ENCODE measurements at places on chromosomes 3 and 15.

DNA sequence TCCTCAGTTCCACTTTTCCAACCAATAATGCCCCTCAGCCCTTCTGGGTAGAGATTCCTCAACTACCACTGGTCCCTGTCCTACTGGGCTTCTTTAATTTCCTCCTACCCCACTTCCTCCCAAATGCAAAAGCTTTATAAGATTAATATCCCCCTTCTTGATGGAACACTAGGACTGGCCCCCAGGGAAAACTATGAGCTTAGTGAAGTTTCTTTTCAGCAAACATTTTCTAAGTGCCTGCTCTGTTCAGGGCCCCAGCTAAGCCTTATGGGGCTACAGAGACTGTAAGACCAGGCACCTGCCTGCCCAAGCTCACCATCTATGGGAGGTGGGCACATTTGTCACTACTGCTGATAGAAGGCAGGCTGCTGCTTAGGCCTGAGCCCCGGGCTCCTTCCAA lies 79.4 kb downstream of the RPLP1 start:
- DNase-seq: no peak

GRCh38 chr15:100725121-100726069 lies 123.0 kb downstream of the ASB7 start:
- no peak for DNase-seq

DNA sequence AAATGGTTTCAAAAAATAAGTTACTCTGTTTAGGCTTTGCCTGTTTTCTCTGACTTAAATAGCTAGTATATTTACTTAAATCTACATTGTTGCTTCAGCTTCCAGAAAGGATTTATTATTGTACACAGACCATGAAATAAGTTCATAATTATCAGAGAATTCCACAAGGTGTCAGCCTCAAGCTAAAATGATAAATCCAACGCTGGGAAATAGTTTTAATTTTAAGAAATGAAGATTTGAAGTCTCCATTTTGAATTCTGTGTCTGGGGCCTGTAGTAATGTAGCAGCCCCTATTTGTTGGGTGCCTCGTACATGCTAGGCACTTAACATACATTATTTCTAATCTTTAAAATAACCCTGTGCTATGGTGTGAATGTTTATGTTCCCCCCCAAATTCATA lies 92.6 kb upstream of the KCNMB2 start:
- no peak for DNase-seq

DNA sequence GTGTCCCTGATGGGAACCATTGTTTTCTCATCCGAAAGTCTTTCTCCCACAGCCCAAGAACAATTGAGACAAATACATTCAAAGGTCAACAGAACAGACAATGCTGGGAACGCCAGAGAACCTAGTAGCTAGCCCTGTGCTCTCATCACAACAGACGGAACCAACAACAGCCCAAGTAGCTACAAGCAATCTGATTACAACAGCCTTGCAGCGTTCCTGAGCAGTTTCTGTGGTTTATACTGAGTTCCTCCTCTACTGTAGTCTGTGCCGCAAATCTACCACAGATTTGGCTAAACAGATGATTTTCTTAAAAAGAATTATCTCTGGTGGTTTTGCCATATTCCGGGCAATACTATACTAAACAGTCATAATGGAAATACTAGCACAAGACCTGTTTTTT lies 435.6 kb downstream of the MECOM start:
- DNase-seq: no peak

DNA sequence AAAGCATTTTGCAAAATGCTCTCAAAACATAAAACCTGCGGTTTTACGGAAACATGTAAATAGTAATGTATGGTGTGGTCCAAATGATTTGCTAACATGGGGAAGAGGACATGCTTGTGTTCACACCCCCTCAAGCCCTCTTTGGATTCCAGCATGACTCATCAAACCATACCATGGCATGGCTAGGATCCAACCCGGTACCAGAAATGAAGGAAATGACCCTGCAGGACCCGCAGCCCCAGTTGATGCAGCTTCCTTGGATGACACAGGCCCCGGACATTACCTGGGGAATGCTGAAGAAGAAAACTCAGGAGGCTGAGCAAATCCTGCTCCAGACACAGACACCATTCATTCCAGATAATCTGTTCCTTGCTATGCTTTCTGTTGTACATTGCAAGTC lies 222.9 kb downstream of the DTWD1 start:
- no peak for DNase-seq

DNA sequence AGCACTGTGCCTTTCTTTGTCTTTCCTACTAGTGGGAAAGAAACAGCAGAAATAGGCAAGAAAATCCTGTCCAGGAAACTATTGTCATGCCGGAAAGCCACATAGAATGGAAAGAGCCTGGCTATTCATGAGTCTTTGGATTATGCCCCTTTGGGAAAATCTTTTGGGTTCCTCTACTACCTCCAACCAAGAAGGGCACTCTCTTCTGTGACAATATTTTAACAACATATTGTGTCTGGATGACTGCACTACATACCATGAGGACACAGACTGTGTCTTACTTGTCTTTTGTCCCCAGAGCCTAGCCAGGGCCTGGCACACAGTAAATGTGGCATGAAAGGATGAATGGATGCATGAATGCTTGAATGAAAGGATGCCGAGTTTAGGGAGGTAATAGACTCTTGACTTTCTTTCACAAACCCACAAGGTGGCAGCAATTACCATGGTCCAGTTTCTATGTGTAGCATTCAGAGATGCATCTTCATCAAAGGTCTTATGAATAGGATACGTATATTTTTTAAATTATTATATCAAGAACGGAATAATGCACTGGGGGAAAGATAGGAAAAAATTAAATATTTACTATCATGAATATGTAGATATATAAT lies 30.3 kb downstream of the ARL14 start:
- peak; percentile 76 for DNase-seq

DNA sequence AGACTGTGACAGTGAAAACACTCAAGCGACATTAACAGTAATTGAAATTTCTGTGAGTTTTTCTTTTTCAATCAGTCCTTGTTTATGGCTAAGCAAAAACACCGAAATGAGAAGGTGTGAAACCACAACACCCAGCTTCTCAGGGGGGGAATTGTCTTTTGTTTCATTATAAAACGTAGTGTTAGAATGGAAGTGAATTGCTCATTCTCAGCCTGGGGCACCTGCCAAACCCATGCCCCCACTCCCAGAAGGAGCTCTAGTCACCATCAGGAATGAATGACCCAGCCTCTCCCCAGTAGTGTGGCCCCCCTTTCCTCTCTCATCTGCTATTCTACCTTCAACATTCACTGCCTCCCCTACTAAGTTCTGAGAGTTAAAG lies 185.8 kb upstream of the CFAP20DC start:
- DNase-seq: no peak

GRCh38 chr3:157393113-157393512 lies 43.5 kb upstream of the PTX3 start:
- no peak for DNase-seq

DNA sequence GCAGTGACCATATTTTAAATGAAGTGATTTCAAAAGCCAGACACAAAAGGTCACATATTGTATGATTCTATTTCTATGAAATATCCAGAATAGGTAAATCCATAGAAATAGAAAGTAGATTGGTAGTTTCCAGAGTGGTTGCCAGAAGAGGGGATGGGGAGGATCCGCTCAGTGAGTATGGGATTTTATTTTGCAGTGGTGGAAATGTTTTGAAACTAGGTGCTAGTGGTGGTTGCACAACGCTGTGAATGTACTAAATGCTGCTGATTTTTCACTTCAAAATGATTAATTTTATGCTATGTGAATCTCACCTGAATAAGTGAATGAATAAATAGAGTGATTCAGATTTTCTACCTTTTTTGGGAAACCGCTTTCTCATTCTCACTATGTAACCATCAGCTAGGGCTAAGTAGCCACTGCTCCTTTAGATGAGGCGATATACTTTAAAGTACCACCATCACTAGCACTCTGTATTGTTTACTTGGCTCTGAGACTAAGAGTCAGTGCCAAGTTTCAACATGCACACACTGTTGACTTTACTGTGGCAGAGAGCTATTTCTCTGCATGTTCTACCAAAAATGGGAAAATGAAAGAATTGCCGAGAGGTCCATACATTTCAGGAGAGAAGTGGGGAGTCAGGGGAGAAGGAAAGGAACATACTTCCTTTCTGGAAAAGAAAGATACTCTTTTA lies 90.7 kb upstream of the GOLIM4 start:
- DNase-seq: no peak

GRCh38 chr3:171873580-171873979 lies 30.4 kb downstream of the TMEM212 start:
- DNase-seq: no peak

DNA sequence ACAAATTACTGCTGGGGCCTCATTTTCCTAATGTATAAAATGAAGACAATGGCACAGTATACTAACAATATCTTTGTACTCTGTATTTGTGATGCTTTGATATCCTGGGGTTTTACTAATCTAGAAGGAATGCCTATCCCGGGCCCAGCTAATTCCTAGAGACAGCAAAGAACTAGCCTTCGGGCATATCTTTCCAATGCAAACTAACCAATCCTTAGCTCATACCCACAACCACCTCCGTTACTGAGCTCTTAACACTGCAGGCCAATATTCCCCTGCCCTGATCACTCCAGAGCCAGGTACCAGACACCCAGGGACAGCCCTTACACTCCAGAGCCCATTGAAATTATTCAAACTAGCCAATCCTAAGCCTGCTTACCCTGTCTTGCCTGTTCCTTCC lies 309.0 kb downstream of the ULK4 start:
- no peak for DNase-seq

DNA sequence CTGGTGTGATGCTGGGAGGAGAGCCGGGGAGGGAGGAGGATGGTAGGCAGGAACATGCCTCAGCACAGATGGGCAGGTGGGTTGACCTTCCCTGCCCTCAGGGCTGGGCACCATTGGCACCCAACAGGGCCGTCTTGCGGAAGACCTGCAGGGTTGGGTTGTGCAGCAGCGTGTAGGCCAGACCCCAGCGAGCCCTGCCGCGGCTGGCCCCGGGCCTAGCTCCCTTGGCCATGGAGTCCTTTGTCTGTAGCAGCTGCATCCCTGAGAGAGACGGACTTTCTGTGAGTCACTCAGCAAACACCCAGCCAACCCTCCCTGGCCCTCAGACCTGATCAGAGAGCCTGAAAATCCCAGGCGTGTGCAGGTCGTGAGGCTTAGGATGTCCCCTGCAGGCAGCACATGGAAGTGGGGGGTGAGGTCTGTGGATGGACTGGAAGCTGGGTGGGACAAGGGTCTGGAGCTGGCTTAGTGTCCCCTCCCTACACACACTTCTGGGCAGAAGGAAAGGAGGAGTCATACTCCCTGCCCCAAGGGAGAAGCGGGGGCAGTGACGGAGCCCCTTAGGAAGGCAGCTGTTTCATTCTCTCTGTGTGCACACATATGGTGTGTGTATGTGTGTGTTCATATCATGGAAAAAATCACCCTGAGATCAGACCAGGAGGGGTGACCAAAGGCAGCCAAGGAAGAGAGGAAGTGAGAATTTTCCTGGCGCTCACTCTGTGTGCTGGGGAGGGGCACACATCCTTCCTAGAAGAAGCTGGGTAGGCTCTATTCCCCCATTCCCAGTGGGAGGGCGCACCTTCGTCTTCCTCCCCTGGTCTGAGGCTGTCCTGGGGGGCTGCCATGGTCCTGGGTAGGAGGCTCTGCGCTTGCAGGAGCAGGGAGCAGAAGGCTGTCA lies 6.7 kb downstream of the ISLR start:
- no peak for DNase-seq

GRCh38 chr3:6717026-6717943 lies 143.6 kb upstream of the GRM7 start:
- DNase-seq: no peak

DNA sequence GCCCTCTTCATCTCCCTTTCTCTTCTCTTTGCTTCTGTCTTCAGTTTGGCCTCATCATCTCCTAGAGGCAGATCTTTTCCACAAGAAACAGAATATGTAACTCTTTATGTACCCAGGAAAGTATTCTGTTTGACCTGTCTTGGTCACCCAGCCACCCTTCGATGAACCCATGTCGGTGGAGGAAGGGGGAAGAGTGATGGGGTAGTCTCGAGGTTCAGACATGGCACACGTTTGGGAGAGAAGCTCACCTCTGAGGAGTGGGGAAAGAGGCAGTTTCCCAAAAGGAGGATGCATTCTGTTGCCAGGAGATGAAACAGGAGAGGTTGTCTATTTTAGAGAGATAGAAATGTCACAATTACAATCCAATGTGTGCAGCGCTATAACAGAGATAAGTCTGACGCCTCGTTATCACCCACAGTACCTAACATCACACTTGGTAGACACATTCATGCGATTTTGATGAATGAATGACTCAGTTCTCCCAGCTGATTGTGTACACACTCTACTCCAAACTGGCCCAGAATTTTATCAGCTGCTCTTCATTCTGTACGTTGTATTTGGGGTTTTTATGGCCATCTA lies 722 bp upstream of the CCDC50 start:
- DNase-seq: peak; percentile 10

- peak; percentile 75 for DNase-seq
These were observed 506 bp upstream of the ATP1B3 start for GRCh38 chr3:141875893-141876380.

DNA sequence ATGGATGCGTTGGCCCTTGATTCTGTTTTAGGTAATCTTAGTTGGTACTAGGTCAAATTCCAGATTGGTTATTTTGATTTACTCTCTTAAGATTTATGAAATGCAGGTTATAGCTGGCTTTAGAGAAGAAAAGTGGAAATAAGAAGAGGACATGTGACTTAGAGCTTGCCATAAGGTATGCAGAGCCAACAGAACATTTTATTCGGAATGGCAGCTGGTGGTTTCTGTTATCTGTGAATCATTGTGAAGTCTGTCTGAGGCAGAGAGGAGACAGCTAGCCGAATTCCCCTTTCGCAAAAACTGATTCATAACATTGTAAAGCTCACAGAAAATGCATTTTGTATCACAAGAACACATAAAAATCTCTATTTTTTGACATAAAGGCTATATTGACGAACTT lies 82.1 kb downstream of the FILIP1L start:
- DNase-seq: no peak

DNA sequence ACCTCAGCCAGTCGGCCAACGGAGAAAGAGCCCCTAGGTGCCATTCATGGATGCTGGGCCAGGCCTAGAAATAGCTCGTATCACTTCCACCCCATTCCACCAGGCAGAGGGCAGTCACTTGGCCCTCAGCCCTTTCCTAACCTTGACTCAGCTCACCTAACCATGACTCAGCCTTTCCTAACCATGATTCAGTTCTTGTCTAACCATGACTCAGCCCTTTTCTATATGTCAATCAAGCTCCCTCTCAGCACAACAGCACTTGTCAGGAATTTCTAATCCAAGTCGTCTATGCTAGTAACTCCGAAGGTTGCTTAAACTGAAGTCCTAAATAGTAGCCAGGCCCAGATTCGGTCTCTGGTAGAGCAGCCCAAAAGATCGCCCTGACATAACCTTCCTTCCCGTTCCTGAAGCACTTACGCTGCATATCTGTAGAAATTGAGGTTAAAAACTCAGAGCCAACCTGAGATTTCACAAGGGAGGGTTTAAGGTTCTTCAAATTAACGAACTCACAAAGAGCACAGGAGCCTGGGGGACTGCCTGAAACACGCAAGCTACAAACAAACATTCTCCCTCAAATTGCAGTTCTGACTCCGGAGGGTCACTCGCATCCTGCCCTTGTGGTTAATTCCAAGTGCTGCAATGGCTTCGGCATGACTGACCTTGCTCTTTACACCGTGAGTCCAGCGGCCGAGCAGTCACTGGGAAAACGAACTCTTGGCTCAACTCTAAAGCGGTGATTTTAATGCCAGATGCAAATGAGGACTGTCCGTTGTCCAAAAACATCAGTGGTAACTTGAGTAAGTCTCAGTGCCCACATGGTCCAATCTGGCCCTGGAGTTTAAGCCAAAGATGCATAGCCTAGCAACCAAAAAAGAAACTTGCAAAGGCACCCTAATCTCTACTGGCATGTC lies 99.9 kb downstream of the ADAMTS17 start:
- DNase-seq: peak; percentile 17
